Activated CD4-positive, alpha-beta memory T cell treated with anti-CD3 and anti-CD28 coated beads for 36 hours (primary cell): ENCODE measurements at places on chromosomes 1 and 21.

GRCh38 chr1:230899841-230900251 is 31.5 kb upstream of the C1orf198 start:
- DNase-seq: no peak

DNA sequence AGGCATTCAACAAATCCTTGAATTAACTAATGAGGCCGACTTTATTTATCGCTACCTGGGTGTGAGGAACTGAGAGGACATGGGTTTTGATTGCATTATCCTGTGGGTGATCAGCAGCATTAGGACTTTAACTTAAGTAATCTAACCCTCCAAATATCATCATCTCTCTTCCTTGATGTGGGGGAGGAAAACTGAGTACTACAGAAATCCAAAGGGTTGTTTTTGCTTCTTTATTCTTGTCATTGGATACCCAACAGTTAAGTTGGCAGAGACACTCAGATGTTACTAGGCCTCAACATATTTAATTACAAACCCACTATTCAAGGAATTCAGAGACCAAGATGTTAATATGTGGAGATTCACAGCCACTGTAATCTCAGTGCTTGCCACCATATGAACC is 97.4 kb upstream of the ST6GALNAC5 start:
- DNase-seq: no peak

DNA sequence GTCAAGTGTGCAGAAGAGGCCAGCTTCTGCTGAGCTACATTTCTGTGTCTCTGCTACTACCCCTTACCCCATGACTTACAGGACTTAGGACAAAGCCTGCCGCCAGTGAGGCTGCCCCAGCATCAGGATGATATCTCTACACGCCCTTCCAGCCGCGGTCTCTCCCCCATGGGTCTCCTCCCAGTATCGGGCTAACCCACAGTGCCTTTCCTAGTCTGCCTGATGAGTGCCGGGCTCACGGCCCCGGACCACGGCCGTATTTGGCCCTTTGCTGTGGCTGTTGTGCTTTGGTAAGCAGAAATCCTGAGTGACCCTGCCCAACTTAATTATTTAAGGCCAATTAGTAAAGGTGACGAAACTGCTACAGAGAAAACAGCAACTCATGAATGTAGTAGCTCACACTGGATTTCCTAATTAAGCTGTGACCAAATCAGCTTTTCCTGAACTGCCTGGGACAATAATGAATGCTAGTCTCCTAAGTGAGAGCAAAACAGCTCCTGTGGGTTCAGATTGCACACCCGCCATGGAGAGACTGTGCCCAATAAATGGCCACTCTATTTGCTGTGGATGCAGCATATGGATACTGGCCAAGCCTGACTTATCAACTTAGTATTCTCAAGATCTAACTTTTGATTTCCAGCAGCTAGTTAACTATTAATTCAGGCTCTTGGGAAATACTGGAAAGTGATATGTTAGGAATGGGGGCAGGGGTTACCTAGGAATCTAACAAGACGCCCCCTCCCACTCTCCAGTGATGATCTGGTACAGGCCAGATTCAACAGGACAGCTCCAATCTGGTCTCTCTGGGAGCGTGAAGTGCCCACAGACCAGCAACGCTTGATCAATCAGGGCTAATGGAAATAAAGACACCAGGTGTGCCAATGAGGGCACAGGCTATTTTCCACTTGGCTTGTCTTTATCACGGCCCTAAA is 123.3 kb upstream of the IFFO2 start:
- DNase-seq: no peak

DNA sequence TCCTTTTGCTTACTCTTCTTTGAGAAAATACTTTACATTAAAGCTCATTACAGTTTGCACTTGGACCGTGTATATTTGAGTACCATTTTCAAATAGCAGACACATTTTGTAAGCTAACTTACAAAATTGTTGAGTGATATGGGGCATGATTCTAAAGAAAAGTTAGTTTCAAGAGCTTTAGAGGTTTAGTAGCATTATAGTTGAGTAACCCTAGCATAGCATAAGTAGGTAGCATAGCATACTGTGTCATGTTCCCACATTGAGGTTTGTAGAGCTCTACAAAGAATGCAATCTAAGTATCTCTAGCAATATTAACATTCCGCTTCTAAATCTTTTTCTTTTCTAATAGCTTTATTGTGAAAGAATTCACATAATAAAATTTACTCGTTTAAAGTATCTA is 92.0 kb downstream of the ITSN1 start:
- no peak for DNase-seq

- no peak for DNase-seq
Observed at GRCh38 chr1:2107586-2108212, 57.5 kb downstream of the PRKCZ start.
